Activated CD4-positive, alpha-beta T cell treated with anti-CD3 and anti-CD28 coated beads, Interleukin-2, Interleukin-4, amounts not matched to agents 100 ng/mL and 50 ng/mL, durations not matched to agents 16 hours and 8 hours (primary cell): ENCODE measurements at places on chromosomes 16 and 17.

DNA sequence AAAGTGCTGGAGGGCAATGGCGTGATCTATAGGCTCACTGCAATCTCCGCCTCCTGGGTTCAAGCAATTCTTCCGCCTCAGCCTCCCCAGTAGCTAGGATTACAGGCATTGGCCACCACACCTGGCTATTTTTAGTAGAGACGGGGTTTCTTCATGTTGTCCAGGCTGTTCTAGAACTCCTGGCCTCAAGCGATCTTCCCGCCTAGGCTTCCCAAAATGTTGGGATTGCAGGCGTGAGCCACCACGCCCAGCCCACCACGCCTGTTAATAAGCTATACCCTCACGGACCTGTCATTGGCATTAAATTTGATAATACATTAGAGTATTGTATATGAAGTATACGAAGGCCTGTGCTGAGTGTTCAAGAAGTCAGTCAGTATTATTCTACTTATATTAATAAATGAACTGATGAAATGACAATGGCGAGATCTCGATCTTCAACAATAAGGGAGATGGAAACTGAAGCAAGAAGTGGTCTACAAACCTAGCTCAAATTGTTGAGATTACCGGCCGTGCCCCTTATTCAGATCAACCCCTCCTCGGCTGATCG is 818 bp upstream of the BCAS3 start:
- no peak for DNase-seq

- DNase-seq = no peak
These were observed 898.5 kb downstream of the KCNJ2 start for GRCh38 chr17:71067669-71068407.

DNA sequence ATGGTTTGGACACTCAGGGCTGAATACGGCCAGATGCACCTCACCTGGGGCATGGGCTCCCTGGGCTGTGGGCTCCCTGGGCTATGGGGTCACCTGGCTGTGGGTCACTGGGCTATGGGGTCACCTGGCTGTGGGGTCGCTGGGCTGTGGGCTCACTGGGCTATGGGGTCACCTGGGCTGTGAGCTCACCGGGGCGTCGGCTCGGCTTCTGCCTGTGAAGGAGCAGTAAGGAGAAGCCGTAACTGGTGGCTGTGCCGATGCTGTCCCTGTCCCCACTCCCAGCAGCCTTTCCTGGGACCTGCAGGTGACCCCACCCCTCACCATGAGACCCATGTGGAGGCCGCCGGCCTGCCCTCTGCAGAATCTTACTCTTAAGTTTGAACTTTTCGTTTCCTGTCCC is 1.9 kb upstream of the PERCC1 start:
- DNase-seq = no peak

GRCh38 chr17:7502987-7503386 is 18.8 kb downstream of the POLR2A start:
- DNase-seq = no peak

DNA sequence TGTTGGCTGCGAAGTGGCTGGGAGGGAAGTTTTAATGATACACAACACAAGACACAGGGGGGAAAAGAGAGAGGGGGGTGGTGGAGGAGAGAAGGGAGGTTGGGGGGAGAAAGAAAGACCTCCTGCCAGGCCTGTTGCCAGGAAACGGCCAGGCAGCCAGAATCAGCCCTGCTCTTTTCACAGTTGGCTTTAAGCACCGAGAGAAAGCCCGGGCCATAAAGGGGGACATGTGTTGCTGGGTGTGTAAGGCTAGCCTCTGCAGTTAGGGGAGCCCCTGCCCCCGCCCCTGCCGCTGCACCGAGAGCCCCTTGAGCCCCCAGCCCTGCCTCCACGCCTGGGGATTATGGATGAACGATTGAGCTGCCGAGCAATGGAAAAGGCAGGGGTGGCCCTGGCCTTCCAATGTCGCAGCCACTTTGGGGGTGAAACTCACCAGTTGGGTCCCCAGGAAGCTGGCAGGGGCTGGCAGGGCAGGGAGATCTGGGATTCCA is 13.9 kb upstream of the WNT3 start:
- DNase-seq = no peak

GRCh38 chr17:82003411-82004381 is 19.0 kb downstream of the CENPX start:
- DNase-seq = peak; percentile 25

- DNase-seq = no peak
These were observed 38.5 kb downstream of the MSI2 start for GRCh38 chr17:57294629-57295501.

- no peak for DNase-seq
These were observed 80.7 kb downstream of the PLD6 start for GRCh38 chr17:17125136-17126084.

GRCh38 chr17:78507526-78507925 is 69.7 kb downstream of the DNAH17 start:
- DNase-seq = no peak

DNA sequence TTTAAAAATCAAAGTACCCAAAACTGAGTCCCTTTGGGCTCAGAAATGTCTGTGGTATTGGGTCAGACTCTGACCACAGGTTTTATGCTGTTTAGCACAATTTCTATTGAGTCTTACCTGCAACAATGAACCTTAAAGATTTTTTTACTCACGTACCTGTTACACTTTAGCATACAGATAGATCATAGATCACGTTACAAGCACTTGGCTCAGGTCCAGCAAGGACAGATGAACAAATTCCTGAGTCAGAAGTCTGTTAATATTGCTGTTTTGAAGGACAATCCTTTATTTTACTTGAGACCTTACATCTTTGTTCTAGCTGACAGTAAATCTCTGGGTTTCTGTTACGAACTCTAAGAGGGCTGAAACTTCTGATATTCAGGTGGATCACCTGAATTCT is 12.8 kb downstream of the SLC7A6OS start:
- no peak for DNase-seq

GRCh38 chr16:404971-405486 is 3.3 kb downstream of the DECR2 start:
- no peak for DNase-seq

- DNase-seq = no peak
These were observed 75.2 kb downstream of the KATNIP start for GRCh38 chr16:27625050-27625697.

- no peak for DNase-seq
These were observed 13.8 kb downstream of the MAP2K3 start for GRCh38 chr17:21298056-21298982.

DNA sequence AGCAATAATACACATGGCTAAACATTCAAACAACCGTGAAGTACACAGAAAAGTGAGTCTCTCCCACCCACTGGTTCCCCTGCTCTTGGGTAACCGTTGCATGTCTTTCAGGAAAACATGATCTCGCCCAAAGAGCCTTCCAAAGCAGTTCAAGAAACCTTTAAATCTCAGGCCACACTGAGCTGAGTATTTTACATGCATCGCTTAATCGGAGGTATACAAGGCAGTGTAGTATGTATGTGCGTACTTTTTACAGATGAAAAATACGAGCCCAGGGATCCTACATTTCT is 741 bp upstream of the DEXI start:
- no peak for DNase-seq

GRCh38 chr16:80591071-80591915 is 50.5 kb downstream of the DYNLRB2 start:
- DNase-seq = peak; percentile 82

DNA sequence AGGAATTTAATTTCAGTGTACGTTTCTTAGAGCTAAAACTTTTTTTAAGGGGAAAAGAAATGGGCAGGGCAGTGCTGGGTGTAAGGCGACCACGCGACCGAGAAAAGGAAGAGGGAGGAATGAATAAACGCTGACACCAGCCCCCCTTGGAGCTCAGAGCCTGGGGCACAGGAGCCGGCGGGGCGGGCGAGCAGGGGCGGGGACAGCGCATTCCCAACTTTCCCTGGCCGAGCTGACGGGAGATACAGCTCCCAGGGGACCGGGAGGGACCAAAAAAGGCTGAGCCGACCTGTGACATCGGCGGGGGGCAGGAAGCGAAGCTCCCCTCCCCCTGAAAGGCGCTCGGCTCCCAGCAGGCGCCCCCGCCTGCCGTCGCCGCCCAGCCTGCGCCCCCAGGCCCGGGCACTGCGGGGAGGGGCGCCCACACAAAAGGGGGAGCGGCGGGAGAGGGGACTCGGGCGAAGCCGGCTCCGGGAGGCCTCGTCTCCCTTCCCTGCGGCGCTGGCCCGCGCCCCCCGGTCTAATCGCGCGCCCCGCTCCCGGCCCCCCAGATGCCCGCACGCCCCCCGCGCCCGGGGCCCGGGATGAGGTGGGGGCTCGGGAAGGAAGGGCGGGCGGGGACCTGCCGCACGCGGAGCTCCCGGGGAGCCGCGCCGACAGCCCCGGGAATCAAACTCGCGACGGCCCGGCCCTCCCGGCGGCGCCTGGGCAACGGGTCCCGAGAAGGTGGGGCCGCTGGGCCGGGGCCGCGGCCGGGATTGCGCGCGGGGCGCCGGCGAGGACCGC is 622 bp downstream of the CUEDC1 start:
- DNase-seq = no peak

GRCh38 chr17:8375738-8376259 is 705 bp downstream of the KRABD2 start:
- DNase-seq = no peak

DNA sequence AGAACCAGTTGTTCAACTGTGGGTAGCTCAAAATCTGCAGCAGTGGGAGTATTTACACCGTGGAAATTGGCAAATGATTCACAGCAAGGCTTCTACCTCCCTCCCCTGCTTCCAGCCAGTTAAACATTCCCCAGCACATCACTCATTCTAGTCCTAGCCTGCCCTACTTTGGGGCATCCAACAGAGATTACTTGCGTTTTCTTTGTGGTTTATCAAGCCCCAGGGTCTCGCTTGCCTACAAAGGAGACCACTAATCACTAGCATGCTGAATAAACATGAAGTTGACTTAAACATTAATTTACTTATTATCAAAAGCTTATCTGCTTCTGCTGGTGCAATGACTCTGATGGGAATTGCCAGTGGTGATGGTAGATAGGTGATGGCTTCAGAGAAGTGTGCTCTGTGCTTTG is 94.5 kb downstream of the MARF1 start:
- no peak for DNase-seq

- DNase-seq = no peak
These were observed 22.1 kb upstream of the ADAM11 start for GRCh38 chr17:44736551-44737240.

- peak; percentile 69 for DNase-seq
These were observed 1.4 kb upstream of the PLEKHH3 start for GRCh38 chr17:42677921-42678781.

- no peak for DNase-seq
These were observed 2.3 kb upstream of the ITGA3 start for GRCh38 chr17:50053654-50053960.

- no peak for DNase-seq
These were observed 1.8 kb upstream of the HNF1B start for GRCh38 chr17:37746617-37747016.

GRCh38 chr16:89576153-89577054 is 846 bp downstream of the CPNE7 start:
- no peak for DNase-seq
